ENCODE measurements at places on chromosomes 5 and 9. TPM values are rescaled to one million over a fixed set of nuclear protein-coding genes. Genes with fewer than 3 reads are reported as not detected.

- DNase-seq = no peak
Observed at GRCh38 chr9:19231904-19232822, 1.7 kb downstream of the DENND4C start.

DNA sequence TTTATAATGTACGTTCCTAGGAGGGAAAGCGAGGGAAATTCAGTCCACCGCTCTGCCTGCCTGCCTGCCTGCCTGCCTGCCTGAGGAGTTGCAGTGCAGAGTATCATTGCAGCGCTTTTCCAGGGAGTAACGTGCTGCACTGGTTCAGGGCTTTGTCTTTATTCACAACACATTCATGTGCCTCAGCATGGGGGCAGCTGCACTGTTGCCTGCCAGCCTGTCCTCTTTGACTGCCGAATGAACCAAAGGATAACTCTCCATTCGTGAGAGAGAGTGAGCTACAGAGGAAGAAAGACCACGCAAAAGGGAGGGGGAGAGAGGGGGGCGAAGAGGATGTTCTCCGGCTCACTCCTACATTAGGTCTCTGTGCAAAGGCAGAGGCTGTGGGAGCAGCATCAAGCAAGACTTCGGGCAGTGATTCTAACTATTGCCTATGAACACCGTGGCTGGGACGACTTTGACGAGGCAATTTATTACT is 791.2 kb downstream of the MAT2B start:
- DNase-seq = no peak

Gene PCDHGA11
- total RNA-seq = 6.0 TPM

Gene IFNA21
- total RNA-seq = not detected
